Activated T-cell treated with anti-CD3 and anti-CD28 coated beads, Interleukin-2, amount 50 U/mL, for 4 hours (primary cell): ENCODE measurements at places on chromosomes 7 and 10. TPM values are rescaled to one million over a fixed set of nuclear protein-coding genes. Genes with fewer than 3 reads are reported as not detected.

DNA sequence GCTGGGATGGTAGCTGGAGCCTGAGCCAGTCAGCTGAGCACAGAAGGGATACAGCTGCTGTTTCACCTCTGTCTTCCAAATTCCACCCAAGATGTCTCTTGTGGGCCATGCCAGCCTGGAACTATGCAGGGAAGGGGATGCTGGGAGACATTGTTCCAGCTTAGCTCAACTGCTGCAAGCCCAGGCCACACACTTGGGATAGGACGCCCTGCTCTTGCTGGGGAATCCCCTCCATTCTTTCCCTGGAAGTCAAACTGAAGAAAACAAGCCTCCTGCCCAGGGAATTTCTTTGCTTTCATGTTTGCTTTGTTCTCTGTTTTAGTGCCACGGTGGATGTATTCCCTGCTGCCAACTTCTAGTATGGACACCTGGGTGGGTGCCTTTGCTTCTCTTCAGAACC is 55.2 kb upstream of the CDK13 start:
- DNase-seq = no peak

DNA sequence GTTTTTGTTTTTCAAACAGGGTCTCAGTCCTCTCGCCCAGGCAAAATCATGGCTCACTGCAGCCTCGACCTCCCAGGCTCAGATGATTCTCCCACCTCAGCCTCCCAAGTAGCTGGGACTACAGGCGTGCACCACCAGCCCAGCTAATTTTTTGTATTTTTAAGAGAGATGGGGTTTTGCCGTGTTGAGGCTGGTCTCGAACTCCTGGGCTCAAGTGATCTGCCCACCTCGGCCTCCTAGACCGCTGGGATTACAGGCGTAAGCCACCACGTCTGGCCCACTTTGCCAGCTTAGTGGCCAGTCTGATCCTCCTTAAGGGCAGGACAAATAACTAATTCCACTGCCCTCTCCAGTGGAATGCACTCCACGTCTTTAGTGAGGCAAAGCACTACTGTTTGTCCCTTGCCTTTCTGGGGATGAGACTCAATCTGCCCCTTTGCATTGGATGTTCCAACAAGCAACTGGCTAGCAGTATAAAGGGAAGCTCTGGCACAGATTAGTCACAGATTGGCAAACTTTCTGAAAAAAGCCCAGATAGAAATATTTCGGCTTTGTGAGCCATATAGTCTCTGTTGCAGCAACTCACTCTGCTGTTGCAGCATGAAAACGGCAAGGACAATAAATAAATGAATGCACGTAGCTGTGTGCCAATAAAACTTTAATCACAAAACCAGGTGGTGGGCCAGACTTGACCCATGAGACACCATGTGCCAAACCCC is 143.8 kb upstream of the RHEB start:
- DNase-seq = no peak

DNA sequence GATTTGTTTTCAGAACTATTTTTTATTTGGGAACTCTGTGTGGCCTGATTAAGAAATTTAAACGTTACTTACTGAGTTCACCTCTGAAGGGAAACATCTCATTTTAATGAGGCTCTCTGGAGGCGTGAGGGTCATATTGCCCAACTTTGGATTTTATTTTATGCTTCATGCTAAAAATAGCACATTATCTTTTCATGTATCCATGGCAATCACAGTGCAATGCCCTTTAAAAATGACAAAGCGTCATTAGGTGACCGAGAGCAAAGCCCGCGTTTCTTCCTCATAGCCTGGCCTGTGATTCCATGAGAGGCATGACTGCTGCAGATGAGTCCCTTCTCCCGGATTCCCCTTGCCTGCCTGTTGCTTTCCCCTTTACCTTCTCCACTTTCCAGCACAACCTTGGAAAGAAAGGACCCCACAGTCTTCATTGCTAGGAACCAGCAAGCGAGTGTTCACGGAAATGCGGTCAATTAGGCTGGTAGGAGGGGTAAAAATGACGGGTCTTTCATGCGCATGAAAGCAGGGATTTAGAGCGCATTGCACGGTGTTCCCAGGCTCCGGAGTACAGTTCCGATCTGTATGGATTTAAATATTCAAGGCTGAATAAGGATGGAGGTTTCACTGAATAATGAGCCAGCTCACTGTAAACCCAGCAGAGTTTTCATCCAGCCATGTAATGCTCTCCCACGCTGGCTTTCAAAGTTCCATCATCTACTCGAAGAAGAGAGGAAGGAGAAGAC is 98.2 kb upstream of the PITRM1 start:
- no peak for DNase-seq

- DNase-seq = no peak
Measured at GRCh38 chr7:107526672-107527071, 37.0 kb downstream of the COG5 start.

DNA sequence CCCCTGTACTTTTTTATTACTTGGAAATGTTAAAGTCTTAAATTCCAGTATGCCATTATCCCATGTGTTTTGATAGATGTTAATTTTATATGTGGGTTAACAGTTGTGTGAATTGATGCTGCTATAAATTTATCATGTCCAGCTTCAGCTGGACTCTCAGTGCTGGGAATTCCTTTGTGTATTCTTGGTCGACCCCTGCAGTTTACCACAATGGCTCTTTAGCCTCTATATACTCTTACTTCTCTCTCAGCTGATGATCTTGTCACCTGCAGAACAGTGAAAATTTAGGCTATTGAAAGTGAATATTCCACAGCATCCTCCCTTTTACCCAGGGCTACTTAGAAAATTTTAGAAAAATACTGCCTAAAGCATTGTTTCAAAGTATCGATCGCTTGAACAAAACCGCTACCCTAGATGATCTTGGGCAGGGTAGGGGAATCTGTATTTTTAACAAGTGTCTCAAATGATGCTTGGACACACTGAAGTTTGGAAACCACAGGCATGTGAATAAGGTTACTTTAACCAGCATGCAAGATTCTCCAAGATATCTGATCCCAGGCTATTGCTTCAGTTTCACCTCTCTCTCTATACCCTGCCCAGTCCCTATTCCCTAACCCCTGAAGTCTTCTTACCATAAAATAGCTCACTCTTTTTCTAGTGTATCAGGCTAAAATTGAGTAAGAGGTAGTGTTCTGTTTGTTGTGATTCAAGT is 25.4 kb downstream of the LCOR start:
- DNase-seq = no peak

DNA sequence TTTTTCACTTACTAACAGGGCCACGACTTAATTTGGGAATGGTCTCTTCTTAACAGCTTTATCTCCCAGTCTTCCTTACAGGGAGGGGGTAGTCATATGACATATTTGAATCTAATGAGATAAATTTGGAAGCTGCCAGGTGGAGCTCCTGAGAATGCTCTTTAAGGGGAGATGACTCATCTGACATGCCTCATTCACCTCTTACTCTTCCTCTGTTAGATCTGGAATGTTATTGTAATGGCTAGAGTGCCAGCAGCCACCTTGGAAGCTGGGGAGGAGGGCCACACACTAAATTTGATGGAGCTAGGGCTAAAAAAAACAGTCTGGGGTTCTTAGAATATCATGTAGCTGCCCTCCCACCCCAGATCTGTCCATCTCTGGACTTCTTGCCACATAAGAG is 22.7 kb downstream of the HECW1 start:
- no peak for DNase-seq

DNA sequence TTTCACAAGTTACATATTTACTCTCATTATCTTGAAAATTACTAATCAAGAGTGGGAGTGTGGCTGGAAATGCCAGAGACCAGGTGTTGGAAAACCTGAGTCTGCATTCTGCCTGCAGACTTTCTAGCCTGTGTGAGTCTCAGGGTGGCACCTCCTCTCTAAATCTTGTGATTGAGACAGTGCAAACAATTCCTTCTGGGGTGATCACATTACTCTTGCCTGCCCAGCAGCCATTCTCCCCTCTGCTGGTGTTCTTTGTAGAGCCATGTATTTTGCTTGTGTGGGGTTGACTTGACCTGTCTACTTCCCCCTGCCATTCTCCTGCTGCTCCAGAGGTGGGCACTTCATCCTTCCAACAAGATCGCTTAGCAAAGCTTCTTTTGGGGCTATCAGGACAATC is 101.1 kb downstream of the RAPGEF5 start:
- DNase-seq = no peak

TMEM176B gene
- 0.24 TPM for total RNA-seq

KLF14 gene
- not detected for total RNA-seq

DNA sequence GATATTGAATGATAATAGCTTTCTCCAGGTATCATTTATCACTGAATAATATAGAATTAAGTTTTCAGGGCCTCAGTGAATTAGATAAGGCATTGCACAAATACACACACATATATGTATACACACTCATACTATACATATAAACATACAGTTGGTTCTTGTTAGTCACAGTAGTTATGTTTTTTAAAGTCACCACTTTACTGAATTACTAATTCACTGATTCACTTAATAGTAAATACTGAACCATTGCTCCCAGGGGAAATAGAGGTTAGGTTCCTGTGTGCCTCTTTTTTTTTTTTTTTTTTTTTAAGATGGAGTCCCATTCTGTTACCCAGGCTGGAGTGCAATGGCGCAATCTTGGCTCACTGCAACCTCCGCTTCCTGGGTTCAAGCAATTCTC is 33.6 kb downstream of the PRR15 start:
- DNase-seq = no peak

DNA sequence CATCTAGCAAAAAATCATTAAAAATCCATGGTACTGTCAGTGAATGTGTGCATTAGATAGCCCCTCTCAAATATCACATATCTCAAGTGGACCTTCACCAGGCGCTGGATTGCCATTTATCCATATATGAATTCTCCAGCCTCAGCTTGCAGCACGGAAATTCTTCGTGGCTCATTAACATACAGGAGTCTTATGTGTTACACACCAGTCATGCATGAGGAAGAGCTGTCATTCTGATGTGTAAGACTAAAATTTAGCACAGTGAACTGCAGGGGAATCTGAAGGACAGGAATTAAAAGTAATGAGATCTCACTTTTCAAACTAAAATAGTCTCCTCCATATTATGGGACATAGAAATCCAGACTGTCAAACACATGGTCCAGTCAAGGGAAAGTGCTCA is 542.4 kb upstream of the DPP6 start:
- no peak for DNase-seq

DNA sequence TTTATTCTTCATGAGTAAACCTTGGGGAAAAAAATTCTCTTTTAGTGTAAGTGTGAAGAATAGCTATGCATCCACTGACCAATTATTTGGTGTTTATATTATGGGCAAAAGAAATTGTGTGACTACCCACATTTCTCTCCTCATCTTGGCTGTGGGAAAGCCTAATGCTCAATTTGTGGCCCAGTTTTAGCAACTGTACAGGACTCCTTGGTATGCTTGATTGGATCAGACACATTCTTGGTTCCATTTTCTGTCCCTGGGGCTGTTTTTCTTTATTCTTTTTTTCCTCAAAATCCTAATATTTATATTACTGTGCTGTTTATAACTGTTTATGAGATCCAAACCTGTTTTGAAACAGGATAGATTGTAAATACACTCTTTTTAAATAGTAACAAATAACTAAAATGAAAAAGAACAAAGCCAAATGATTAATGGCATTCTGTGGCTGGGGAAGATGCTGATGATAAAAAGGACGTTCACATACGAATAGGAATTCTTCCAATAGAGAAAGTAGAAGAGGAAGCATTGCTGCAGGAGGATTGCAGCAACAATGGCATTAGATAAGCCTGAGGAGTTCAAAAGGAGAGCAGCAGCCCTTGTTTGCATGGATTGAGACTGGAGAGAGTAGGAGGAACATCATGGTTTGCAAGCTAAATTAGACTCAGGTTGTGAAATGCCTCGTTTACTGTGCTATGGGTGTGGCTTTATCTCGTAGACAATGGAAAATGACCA is 580.5 kb downstream of the INHBA start:
- no peak for DNase-seq

DNA sequence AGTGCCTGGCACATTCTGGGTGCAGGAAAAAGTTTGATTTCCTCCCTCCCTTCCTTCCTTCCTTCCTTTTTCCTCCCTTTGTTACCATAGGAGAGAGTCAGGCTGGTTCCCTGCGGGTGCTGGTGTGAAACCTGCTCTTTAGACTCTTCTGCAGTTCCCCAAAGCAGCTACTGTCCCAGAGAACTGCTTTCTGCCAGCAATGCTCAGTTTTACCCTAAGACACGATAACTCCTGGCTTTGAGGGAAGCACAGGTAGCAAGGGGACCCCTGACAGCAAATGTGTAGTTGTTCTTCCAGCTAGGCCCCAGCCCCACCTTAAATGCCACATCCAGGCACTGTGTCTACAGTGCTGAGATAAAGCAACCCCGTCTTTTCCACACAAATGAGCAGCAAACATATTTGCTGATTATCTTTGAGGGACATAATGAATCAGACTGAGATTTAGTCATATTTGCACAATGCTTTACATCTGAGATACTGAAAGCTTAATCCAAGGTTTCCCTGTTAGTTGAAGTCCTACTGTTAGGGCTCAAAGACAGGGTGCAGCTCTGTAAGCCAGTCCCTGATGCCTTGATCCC is 55.5 kb downstream of the MET start:
- DNase-seq = no peak

DNA sequence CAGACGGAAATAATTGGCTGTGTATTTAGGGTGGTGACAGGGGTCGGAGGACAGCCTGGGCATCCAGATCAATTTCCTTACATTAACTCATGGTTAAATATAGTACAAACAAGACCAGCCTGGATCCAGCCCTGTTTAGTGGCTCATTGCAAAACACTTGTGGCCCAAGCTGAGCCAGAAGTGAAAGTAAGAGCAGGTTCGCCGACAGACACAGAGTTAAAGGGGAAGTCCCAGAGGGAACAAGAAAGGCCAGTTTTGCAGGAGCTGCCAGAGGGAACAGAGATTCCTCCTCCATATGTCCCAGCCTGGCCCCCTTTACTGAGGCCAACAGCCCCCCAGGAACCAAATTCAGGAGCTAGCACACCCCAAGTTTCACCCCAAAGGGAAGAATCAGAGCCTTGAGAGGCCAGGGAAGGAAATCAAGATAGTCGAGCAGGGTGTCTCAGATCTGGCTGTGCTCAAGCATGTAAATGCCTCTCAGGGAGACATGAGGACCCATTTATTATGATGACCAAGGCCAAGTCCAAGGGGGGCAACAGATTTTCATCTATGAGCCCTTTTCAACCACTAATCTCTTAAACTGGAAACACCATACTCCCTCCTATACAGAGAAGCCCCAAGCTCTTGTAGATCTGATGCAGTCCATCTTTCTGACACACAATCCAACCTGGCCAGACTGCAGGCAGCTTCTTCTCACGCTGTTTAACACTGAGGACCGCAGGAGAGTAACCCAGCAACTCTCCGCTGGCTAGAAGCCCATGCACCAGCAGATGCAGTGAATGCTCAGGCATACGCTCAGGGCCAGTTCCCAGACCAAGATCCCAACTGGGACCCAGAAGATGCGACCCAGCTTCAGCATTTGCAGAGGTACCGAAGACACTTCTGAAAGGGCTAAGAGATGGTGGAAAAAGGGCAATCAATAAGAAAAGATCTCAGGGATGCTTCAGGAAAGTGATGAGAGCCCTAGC is 15.9 kb upstream of the ADCK2 start:
- no peak for DNase-seq

GRCh38 chr10:30384701-30385201 is 35.7 kb upstream of the MTPAP start:
- no peak for DNase-seq

DNA sequence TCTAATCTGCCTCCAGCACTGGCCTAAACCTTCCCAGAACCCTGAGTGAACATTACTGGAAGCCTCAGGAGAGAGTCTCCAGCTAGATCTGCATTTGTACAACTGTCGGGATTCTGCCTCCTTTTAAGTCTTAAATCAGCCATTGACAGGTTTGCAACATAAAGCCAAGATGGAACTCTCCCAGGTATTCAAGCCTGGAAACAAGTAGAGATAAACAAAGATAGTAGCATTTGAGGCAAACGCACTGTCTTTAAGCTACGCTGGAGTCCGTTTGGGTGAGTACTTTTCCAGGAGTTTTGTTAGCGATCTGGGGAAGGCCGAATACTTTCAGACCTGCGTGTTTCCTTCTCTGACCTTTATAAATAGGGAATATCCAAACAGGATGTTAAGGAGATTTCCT is 317.2 kb upstream of the FZD8 start:
- DNase-seq = no peak
